Suprapubic skin (tissue), 4 donors: ENCODE measurements at places on chromosomes 7 and 10. TPM values are rescaled to one million over a fixed set of nuclear protein-coding genes. Genes with fewer than 3 reads are reported as not detected.

DNA sequence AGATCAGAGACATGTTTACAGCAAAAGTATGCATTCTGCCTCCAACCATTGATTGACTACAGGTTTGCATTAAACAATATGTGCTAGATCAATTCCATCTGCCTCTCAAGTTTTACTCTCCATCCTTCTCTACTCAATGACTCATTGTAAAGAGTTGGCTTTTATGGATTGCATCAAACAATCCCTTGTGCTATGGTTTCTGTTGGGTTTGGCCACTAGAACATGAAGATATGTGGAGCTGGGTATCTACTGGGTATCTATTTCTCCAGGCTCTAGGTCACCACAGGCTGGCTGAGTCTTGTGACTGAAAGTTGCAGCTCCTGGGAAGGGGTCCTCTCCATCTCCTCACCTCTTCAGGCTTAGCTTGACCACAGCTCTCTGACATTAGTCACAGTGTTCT lies 204.7 kb downstream of the DGKI start:
- DNase-seq: no peak

GRCh38 chr7:39044489-39044888 lies 66.8 kb downstream of the POU6F2 start:
- DNase-seq: no peak

DNA sequence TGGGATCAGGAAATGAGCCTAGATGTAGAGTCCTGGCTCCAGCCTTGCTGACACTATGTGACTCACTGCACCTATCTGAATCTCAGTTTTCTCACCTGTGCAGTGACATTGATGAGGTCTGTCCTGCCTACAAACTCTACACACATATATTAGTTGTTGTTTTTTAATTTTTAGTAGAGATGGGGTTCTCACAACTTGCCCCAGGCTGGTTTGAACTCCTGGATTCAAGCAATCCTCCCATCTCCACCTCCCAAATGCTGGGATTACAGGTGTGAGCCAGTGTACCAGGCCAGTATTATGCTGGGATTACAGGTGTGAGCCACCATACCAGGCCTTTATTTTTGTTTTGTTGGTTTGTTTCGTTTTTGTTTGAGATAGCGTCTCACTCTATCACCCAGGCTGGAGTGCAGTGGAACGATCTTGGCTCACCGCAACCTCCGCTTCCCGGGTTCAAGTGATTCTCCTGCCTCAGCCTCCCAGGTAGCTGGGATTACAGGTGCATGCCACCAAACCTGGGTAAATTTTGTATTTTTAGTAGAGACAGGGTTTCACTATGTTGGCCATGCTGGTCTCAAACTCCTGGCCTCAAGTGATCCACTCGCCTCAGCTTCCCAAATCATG lies 11.8 kb upstream of the DDIT4 start:
- no peak for DNase-seq

- DNase-seq: no peak
Observed at GRCh38 chr10:26410356-26410755, 27.8 kb upstream of the APBB1IP start.

- DNase-seq: peak; percentile 43
Observed at GRCh38 chr7:6106140-6106904, 75.1 kb downstream of the ANKRD61 start.

GRCh38 chr7:147524726-147525250 lies 1065.8 kb upstream of the C7orf33 start:
- DNase-seq: no peak

GRCh38 chr10:91976317-91977051 lies 52.9 kb downstream of the BTAF1 start:
- DNase-seq: no peak

DNA sequence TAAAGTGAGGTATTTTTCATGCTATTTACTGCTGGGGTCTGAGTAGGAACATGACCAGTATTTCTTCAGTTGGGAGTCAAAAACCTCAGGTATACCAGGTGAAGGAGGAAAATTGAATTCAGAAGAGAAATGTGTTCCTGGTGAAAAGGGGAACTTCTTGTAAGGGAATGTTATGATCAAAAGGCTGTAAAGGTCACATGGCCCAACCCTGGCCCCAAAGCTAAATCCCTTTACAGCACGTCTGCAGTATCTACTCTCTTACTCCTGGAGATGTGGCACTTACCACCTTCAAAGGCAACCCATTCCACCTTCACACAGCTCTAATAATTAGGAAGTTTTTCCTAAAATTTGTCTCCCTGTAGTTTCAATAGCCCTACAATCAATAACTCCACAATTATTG lies 15.2 kb downstream of the PIK3AP1 start:
- no peak for DNase-seq

GRCh38 chr7:121336579-121336978 lies 7.8 kb downstream of the WNT16 start:
- no peak for DNase-seq

DNA sequence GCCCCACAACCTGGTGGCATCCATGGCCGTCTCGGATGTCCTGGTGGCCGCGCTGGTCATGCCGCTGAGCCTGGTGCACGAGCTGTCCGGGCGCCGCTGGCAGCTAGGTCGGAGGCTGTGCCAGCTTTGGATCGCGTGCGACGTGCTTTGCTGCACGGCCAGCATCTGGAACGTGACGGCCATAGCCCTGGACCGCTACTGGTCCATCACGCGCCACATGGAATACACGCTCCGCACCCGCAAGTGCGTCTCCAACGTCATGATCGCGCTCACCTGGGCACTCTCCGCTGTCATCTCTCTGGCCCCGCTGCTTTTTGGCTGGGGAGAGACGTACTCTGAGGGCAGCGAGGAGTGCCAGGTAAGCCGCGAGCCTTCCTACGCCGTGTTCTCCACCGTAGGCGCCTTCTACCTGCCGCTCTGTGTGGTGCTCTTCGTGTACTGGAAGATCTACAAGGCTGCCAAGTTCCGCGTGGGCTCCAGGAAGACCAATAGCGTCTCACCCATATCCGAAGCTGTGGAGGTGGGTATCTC lies 1.1 kb downstream of the HTR5A start:
- DNase-seq: no peak

DNA sequence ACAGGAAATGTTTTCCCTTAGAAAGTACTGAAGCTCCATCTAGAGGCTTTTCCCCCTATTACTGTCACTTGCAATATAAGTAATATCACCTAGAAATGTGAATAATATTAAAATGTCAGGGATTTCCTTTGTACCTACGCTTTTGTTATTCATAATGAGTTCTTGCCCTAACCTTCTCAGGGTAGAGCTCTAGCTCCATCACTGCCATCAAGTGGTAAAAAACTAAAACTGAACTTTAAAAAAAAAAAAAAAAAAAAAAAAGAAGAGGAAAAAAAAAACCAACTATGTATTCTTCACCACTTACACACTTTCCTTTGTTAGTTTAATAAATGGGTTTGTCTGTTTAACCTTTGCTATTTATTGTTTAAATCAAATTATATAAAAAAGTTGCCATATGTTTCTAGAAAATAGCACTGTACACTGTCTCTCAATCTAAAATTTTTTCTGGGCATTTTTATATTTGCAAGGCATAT lies 49.9 kb downstream of the DNAJC1 start:
- DNase-seq: no peak

- peak; percentile 46 for DNase-seq
Observed at GRCh38 chr10:48461623-48462481, 143.0 kb downstream of the ARHGAP22 start.

GRCh38 chr10:92387289-92387940 lies 96.4 kb downstream of the MARCHF5 start:
- DNase-seq: no peak

DNA sequence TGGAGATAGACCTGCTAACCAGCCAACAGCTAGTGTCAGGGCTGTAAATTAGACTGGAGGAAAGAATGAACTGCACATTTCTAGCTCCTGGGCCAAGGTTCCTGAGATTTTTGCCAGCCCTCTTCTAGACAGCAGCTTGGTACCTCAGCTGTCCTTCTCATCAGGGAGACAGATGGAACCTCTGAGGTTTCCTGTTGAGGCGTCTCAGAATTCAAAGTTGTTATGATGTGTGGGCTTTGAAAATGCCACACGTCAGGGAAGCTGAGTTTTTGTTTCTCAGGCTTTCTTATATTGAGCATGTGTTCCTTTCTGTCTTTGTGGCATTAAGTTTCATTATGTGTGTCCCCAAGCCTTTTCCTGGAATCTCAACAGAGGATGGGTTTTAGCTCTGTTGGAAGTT lies 736.6 kb downstream of the AUTS2 start:
- DNase-seq: no peak

- DNase-seq: no peak
Observed at GRCh38 chr7:151299940-151300645, 41.5 kb upstream of the NUB1 start.

DNA sequence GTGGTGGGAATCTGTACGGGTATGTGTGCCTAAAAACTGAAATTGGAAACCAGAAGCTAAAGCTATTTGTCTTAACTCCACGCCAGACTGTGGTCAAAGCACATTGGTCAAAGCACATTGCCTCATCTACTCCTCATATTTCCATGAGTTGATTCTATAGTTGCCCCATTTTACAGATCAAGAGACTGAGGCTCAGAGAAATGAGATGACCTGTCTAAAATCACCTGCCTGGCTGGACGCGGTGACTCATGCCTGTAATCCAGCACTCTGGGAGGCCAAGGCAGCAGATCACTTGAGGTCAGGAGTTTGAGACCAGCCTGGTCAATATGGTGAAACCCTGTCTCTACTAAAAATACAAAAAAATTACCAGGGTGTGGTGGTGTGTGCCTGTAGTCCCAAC lies 21.7 kb upstream of the MNX1 start:
- DNase-seq: peak; percentile 2

GRCh38 chr7:30562498-30562897 lies 32.2 kb upstream of the GARS1 start:
- DNase-seq: no peak

GRCh38 chr7:121178869-121179497 lies 149.8 kb upstream of the WNT16 start:
- no peak for DNase-seq

GRCh38 chr10:8053446-8054243 lies 843 bp upstream of the GATA3 start:
- DNase-seq: peak; percentile 84

GRCh38 chr10:43458227-43458626 lies 21.3 kb downstream of the ZNF487 start:
- no peak for DNase-seq

DNA sequence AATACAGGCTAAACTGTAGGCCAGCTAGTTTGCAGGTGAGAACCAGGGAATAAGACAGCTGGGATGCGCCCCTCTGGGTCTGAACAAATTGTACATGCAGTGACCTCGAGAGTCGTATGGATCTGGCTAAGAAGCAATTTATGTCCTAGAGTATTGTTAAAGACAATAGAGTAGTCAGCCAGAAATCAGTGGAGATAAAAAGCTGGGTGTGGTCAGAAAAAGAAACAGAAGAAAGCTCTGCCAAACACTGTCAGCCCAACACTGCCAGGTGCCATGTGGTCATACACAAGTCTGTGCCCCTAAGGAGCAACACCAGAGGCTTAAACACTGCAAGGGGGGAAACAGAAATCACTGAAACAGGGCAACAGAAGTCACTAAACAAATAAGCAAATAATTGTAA lies 62.2 kb downstream of the CNOT4 start:
- no peak for DNase-seq

GRCh38 chr10:31031205-31031557 lies 484 bp downstream of the ZNF438 start:
- no peak for DNase-seq

DNA sequence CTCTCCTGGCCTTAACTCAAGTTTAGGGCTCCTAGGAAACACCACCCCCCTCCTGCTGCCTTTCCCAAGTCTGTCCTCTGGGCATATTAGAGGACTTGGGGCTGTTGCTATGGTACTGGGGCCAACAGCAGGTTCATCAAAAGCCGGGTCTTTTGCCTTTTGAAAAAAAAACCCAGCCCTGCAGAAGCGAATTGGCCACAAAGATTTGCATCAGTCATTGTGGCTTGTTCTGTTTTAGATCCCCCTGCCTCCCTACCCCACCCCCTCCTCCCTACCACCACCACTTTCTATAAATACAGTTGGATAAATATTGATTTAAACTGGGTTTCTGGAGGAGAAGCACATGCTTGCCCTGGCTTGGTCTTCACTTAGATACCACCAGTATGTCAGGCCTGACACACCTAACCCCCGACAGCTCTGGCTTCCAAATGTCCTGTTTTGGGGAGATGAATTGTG lies 7.0 kb downstream of the MXI1 start:
- no peak for DNase-seq

The PSD gene
- 2.1 TPM for total RNA-seq

The TMEM176A gene
- total RNA-seq: 4.9 TPM

The SPDYE16 gene
- total RNA-seq: not detected

The ENTPD1 gene
- 11.3 TPM for total RNA-seq

The FOXP2 gene
- total RNA-seq: 16.2 TPM

The AMPH gene
- 6.3 TPM for total RNA-seq

The DNMBP gene
- total RNA-seq: 43.4 TPM

The SP8 gene
- 24.8 TPM for total RNA-seq

The ALDH18A1 gene
- total RNA-seq: 29.6 TPM

The CPN1 gene
- total RNA-seq: not detected

The VAX1 gene
- total RNA-seq: not detected

The POLD2 gene
- total RNA-seq: 58.7 TPM

The C10orf62 gene
- total RNA-seq: not detected

The PDK4 gene
- total RNA-seq: 104 TPM

The RSPH10B gene
- total RNA-seq: not detected

The INHBA gene
- 0.87 TPM for total RNA-seq
